NB4 (cell line): ENCODE measurements at places on chromosomes 16 and 17.

GRCh38 chr17:8057691-8058114, 18.8 kb downstream of the ALOX15B start:
- peak; percentile 87 for DNase-seq

DNA sequence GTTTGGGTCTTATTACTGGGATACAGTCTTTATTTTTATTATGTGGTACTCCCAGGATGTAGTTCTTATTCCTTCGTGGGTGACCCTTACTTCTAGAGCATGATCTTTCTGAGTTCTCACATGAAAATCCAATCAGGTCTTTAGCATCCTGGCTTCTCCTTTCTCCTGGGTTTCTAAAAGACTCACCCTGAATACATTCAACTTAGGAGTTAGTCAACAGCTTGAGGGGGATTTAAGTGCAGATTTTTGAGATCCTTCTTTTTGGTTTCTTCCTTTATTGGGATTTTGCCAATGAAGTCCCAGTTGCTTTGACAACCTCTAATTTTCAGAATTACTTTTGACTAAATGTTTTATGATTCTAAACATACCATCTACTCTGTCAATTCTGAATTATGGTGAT, 68.2 kb downstream of the SIAH1 start:
- DNase-seq = no peak

DNA sequence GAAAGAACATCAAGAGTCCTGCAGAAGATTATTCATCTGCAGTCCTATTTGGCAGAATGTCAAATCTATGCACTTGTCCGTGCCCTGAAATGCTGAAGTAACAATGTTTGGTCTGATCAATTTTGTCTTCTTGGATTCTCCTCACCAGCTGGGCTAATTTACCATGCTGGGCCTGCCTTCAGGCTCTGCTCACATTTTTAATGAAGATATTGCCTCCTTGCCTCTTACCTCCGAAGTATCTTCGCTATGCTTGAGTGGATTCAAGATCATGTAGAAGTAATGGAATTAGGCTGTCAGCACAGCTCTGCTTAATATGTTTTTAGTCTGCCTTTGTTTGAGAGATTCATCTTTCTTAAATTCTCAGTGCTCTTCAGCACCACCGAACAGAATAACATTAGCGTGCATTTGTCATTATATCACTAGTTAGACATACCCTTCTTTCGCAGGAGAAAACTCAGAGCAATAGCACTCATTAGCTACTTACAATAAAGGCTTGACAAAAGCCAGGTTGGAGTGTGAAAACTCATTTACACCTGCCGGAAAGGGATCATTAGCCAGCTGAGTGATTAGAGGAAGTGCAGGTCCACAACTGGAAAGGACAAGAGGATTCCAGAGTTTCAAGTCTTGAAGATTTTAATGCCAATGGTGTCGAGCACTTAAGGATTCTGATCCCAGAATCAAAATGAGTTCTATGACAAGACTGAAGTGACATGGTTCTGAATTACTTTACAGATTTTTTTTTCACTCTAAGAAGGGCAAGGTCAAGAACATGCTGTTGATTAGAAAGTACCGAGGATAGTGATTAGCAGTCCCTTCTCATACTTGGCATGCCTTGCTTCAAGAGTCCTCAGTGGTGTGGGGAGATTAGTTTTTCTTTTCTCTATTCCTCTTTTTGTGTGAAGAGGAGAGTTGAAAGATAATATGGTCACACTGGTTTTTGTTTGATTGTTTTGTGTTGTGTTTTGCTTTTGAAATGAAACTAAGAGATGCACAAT, 405.6 kb upstream of the TOM1L1 start:
- DNase-seq = no peak

DNA sequence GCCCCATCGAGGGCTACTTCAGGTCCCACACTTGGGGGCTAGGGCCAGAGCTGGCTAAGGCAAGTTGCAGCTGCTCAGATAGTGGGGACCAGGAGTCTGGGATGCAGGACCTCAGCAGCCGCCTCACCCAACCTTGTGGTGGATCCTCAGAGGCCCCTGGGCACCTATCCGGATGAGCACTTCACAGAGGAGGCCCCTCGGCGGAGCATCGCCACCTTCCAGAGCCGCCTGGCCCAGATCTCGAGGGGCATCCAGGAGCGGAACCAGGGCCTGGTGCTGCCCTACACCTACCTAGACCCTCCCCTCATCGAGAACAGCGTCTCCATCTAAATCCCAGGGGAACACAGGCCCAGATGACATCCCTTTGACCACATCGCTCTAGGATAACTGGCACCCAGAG, 9.4 kb downstream of the ALOX15B start:
- DNase-seq = no peak

- DNase-seq = peak; percentile 57
These were observed 59.0 kb downstream of the TANGO6 start for GRCh38 chr16:68902003-68902968.
